ENCODE measurements at places on chromosomes 3 and 15. TPM values are rescaled to one million over a fixed set of nuclear protein-coding genes. Genes with fewer than 3 reads are reported as not detected.

TUSC7 gene
- polyA plus RNA-seq, result not detected

PTX3 gene
- 131 TPM for polyA plus RNA-seq

MUC20 gene
- 0.18 TPM for polyA plus RNA-seq

TTLL13 gene
- 0.04 TPM for polyA plus RNA-seq

TMCO5A gene
- not detected for polyA plus RNA-seq

AHSG gene
- not detected for polyA plus RNA-seq

DNA sequence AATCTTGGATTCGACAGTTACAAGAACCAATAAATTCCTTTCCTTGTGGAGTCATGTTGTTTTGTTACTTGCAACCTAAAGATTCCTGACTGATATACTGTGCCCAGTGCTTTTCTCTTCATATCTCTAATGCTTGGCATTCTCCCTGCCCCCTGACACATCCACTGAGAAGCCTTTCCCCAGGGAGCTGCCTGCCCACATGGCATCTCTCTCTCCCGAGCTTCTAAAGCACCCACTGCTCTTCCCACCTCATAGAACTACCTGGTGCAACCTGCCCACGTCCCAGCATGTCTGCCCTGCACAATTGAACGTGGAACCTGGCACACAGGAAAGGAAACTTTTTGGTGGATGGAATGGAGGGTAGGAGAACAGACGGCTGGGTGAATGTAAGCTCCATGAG is 6.8 kb downstream of the CYP8B1 start:
- H3K4me3 ChIP-seq, result no peak overlapping the region
- peaks cover 5% of the 10 kb centered on the region for H3K27me3 ChIP-seq
- DNase-seq, result no peak
- H3K27ac ChIP-seq, result no peak overlapping the region

GRCh38 chr3:64915778-64916177 is 228.0 kb upstream of the ADAMTS9 start:
- no peaks in the 10 kb centered on the region for H3K27me3 ChIP-seq
- H3K27ac ChIP-seq, result peak overlapping the region; percentile 31
- peak; percentile 74 for DNase-seq
- no peaks in the 10 kb centered on the region for H3K36me3 ChIP-seq
- H3K4me1 ChIP-seq, result peaks cover 42% of the 10 kb centered on the region
- no peak overlapping the region for H3K4me3 ChIP-seq

DNA sequence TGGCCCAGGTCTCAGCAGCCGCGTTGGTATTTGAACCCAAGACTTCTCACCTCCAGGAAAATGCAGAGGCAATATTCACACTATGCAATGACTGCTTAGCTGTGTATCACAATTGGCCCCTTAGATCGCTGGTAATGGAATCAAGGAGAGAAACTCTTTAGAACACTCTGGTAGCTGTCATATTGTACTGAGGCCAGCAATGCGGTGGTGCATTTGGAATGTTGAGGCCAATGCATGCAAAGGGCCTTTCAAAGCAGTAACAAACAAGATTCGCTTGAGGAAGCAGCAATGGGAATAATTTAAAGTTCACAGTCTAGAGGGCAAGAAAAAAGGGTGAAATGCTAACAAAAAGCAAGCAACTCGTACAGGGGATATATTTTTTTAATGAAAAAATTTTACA is 764.1 kb downstream of the GRM7 start:
- no peaks in the 10 kb centered on the region for H3K36me3 ChIP-seq
- H3K4me1 ChIP-seq, result no peaks in the 10 kb centered on the region
- H3K27ac ChIP-seq, result no peak overlapping the region
- H3K27me3 ChIP-seq, result peaks cover 1% of the 10 kb centered on the region

- H3K4me3 ChIP-seq, result no peak overlapping the region
- peaks cover 28% of the 10 kb centered on the region for H3K27me3 ChIP-seq
- H3K36me3 ChIP-seq, result no peaks in the 10 kb centered on the region
- H3K27ac ChIP-seq, result no peak overlapping the region
Observed at GRCh38 chr3:13556917-13557316, 8.0 kb downstream of the FBLN2 start.

GRCh38 chr15:73560501-73561117 is 72.6 kb downstream of the NPTN start:
- no peak overlapping the region for H3K4me3 ChIP-seq
- H3K27ac ChIP-seq, result no peak overlapping the region
- H3K4me1 ChIP-seq, result peaks cover 10% of the 10 kb centered on the region
- H3K36me3 ChIP-seq, result peaks cover 2% of the 10 kb centered on the region
- peak; percentile 80 for DNase-seq

- DNase-seq, result no peak
- peaks cover 13% of the 10 kb centered on the region for H3K4me1 ChIP-seq
- no peak overlapping the region for H3K4me3 ChIP-seq
- H3K27me3 ChIP-seq, result no peaks in the 10 kb centered on the region
Observed at GRCh38 chr15:79898369-79898768, 1.6 kb upstream of the MTHFS start.

DNA sequence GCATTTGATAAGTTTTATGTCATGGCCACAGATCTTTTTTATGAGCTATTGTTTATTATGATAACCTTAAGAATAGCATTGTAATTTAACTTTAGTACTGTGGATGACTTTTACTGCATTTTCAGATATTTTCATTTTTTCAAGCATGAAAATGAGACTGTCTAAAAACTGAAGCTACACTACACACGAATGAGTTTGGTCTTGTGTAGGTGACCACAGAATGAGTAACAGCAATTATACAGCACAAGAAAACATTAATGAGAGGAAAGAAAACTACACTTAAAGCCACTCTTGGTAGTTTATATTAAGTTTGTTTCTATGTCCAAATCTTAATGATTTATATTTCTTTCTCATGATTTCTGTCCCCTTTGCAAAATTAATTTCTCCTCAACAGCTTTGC is 809.2 kb downstream of the NAALADL2 start:
- H3K27ac ChIP-seq, result no peak overlapping the region
- H3K36me3 ChIP-seq, result no peaks in the 10 kb centered on the region
- DNase-seq, result no peak

DNA sequence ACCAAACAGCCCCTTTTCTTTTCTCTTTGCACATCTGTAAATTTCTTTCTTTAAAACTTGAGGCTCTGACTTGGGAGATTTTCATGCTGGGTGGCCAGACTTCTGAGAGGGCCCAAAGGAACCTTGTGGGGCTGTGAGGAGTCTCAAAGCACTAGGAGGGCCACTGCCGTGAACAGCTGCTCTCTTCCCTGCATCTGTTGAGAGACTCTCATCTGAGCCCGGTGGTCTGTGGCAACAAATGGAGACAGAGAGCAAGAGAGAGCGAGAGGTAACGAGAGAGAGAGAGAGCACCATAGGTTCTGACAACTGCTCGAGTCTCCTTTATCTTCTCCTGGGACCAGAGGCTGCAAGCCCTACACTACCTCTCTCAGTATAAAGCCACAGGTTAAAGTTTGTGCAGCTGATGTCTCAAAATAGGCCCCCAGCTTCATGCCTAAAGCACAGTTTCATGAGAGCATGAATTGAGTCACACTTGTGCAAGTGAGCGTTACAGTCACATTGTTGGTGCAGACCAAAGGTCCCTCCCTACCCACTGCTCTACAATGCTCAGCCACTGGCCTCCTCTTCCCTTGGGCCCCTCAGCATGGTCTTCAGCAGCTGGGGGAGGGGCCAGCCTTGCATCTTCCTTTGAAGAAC is 60.7 kb downstream of the ZNF621 start:
- H3K4me1 ChIP-seq, result no peaks in the 10 kb centered on the region
- no peak overlapping the region for H3K27ac ChIP-seq
- H3K36me3 ChIP-seq, result no peaks in the 10 kb centered on the region
- no peak overlapping the region for H3K4me3 ChIP-seq
- no peak for DNase-seq

- peaks cover 12% of the 10 kb centered on the region for H3K36me3 ChIP-seq
- DNase-seq, result peak; percentile 33
- H3K27ac ChIP-seq, result peak within 1 kb of the TSS; percentile 74
- no peaks in the 10 kb centered on the region for H3K27me3 ChIP-seq
Observed at GRCh38 chr3:42653560-42654330, at the start of gene ZBTB47. TSS of gene ZBTB47 (plus strand) at chr3:42653697. CDS start at chr3:42658356, 4,659 bp downstream.

DNA sequence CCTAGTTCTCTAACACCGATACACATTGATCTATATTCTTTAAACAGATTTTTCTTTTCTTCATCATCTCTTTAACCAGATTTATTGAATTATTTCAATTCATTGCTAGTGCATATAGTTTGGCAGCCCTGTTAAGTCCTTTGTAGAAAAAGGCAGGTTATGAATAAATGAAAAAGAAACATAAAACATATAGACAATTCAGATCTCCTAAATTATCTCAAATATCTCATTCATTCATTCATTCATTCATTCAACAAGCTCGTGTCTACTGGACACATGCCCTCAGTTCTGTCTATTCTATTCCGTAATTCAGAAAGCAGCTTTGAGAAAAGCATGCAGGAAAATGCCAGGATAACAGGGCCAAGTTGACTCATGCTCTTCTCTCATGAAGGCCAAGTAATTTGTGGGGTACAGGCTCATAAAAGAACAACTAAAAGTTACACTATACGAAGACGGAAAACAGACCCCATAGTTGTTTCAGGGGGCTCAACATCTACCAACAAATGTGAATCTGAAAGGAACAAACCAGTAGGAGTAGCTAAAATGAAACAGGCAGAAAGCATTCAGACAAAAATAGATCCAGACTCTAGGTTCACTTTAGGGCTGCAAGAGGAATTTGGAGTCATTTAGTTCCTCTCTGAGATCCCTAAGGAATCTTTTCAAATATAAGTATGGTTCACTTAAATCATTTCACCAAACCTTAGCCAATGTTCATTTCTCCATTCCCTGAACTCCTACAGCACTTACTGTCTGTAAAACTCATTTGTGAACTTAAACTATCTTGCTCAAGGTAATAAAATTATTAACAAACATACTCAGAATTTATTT is 7.5 kb downstream of the ZNF148 start:
- H3K36me3 ChIP-seq, result no peaks in the 10 kb centered on the region
- DNase-seq, result no peak
- H3K4me1 ChIP-seq, result no peaks in the 10 kb centered on the region
- H3K27me3 ChIP-seq, result no peaks in the 10 kb centered on the region
- no peak overlapping the region for H3K27ac ChIP-seq

DNA sequence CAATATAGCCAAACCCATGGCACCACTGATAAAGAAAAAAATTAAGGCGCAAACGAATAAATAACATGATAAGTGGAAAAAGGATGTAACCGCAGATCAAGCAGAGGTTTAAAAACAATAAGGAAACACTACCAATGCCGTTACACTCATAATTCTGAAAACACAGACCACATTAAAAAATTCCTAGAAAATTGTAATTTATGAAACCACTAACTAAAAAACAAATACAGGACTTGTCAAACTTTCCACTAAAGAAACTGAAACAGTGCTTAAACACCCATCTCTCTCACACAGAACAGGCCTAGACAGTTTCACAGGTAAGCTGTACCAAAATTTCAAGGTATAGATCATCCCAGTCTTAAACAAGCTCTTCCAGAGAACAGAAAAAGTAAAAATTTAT is 28.4 kb downstream of the PCSK6 start:
- H3K36me3 ChIP-seq, result no peaks in the 10 kb centered on the region
- H3K27ac ChIP-seq, result no peak overlapping the region

DNA sequence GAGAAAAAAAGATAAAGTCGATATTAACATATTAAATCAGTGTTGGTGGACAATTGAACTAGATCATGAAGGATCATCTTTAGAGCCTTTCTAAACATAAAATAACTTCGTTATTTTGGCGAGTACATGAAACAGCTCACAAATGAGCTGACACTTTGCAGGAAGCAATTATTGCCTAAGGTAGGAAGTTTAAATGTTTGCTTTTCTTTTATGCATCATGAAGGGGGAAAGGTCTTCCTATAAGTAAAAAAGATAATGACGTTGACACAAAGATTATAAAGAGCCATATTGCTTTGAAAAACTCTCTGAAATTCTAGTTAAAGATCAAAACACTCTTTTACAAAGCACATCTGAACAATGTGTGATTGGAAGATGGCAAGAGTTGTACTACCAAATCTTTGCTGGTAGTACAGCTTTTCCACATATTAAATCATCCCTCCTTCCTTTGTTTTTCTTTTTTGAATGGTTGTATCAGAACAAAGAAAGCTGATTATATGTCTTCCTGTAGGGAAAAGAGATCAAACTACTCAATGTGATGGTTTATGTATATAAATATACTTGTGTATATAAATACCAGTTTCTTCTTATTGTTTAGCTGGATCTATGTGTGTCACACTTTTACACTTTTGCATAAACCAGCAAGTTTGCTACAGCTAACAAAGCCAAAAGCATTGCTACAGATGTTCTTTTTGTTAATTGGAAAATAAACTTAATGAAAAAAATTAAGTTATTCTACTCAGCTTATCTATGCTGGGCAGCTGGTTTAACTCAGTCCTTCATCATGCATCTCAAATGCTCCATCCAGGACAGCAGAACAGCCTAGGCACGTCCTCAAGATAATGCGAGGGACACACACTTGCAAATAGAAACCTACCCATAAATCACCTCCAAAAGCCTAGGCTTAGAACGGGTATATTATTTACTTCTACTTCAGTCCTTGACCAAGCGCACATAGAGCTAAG is 850.8 kb upstream of the ROBO1 start:
- DNase-seq, result peak; percentile 21
- H3K27me3 ChIP-seq, result no peaks in the 10 kb centered on the region
- no peak overlapping the region for H3K4me3 ChIP-seq
- no peaks in the 10 kb centered on the region for H3K36me3 ChIP-seq

DNA sequence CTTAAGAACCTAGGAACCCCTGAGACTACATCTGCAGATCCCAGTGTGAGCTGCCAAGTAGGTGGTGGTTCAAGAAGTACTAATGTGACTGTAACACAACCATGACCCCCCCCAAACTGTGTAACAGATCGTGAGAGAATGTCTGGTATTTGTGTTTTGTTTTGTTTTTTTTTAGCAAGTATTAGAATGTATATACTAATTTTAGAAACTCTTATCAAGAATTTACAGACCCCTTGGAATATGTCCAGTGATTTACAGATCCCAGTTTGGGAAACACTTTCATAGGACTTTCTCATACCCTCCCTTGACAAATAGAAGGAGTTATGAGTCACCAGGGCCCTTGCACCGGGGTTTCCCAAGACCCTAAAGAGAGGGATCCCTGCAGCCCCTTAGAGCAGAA is 79.8 kb downstream of the SEMA5B start:
- H3K4me1 ChIP-seq, result no peaks in the 10 kb centered on the region
- H3K27me3 ChIP-seq, result peaks cover 2% of the 10 kb centered on the region
- no peaks in the 10 kb centered on the region for H3K36me3 ChIP-seq
- no peak overlapping the region for H3K4me3 ChIP-seq
- no peak overlapping the region for H3K27ac ChIP-seq

- H3K36me3 ChIP-seq, result peaks cover 13% of the 10 kb centered on the region
- H3K27ac ChIP-seq, result peak overlapping the region; percentile 61
- H3K4me1 ChIP-seq, result peaks cover 8% of the 10 kb centered on the region
- no peak overlapping the region for H3K4me3 ChIP-seq
- DNase-seq, result peak; percentile 94
Observed at GRCh38 chr15:43440721-43441281, 52.2 kb downstream of the TP53BP1 start.

DNA sequence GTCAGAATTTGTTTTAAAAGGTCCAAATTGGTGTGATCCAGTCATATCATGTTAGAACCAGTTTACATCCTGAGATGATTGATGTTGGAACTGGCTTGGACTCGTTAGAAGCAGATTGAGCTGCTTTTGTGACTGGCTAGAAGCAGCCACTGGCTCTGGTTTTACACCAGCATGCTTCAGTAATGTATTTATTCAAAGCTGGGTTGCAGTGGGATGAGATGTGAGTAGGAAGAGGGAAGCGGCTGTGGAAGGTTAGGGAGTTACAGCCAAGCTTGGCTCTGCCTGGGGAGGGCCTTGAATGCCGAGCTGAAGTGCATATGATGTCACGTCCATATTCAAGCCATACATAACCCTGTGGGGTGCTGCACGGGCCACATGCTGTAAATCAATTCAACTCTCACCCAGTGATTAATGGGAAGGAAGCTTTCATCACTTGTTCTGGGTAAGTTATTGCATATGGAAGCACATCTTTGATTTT is 104.0 kb upstream of the SMAD3 start:
- no peak overlapping the region for H3K27ac ChIP-seq
- H3K27me3 ChIP-seq, result no peaks in the 10 kb centered on the region
- peaks cover 14% of the 10 kb centered on the region for H3K4me1 ChIP-seq
- no peak for DNase-seq
- H3K4me3 ChIP-seq, result no peak overlapping the region
- no peaks in the 10 kb centered on the region for H3K36me3 ChIP-seq
